Fibroblast of mammary gland (primary cell): ENCODE measurements at places on chromosomes 5 and 9.

- no peak for DNase-seq
Observed at GRCh38 chr9:72733895-72734294, 212.5 kb downstream of the TMC1 start.

DNA sequence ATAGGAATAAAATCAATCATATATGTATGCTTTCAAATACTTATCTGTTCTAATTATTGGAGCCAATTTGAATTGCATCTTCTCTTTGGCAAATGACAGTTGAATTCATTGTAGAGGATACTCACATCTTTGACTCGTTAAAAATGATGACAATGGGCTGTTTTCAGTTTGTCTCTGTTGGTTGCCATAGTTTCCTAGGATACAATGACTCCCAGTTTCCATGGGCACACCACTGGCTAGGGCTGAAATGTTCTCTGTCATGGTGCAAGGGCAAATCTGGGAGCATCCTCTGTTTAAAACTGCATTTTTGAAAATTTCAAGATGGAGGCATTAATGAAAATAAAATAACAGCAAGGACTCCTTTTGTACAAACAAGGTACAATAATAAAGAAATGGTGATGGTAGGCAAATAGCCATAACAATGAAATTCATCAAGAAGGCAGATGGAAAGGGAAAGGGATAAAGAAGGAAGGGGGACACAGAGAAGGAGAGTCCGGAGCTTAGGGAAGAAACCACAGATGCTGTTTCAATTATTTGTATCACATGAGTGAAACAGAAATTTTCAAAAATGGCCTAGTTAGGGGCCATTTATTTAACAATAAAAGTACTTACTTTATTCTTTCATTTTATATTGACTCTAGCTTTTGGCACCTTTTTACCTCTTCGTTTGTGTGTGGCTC, 378.8 kb upstream of the SEMA6A start:
- DNase-seq = no peak

DNA sequence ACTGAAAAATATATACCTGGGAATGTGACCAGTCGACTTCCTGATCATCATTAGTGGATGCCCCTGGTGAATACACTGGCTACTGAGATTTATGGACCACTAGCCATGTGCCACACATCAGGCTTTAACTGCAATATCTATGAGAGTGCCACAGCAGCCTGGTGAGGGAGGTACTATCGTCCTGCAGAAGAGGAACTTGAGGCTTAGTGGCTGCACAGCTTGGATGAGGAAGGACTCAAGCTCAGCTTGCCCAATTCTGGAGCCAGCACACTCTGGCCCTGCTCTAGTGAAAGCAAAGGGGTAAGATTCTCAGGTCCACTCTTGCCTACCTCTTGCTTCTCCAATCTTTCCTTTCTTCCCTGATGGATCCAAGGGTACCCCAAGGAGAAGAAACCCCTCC, 129.3 kb downstream of the ENTREP1 start:
- no peak for DNase-seq

GRCh38 chr9:109182940-109183798, 16.1 kb upstream of the FRRS1L start:
- peak; percentile 24 for DNase-seq

DNA sequence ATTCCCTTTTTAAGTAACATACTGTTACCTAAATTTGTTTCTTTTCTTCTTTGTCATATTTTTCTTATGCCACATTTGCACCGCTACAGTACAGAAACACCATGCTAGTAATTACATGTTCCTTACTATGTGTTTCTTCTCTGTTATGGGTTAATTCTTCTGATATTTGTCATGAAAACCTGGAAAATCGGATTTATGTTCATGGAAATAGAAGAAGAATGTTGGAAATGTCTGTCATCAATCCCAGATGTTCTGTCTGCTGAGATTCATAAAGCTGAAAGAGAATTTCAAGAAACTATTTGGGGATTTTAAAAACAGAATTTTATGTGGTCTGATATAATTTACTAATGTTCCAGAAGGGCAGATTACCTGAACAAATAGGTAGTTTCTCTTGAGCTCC, 305.2 kb upstream of the NREP start:
- DNase-seq = no peak

DNA sequence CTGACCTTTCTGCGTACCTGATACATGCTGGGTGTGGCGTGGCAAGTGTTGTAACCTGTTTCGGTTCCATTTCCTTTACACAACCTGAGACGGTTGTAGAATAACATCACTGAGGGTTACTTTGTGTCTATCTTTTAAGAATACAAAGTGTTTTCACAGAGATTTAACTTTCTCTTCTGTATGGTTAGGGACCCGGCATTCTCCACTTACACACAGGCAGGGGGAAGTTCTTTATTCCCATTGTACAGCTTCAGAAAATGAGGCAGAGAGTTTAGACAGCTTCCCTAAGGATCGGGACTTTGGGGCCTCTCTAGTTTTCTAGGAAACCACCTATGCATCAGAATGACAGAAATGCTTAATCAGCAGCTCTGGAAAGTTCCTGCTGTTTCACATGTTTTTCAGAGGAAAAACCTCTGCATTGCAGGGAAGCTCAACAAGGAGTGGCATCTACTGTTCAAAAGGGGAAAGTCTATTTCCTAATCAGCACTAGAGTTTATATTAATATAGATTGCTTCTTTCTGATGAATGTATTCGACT, 41.3 kb downstream of the CAST start:
- DNase-seq = peak; percentile 29

DNA sequence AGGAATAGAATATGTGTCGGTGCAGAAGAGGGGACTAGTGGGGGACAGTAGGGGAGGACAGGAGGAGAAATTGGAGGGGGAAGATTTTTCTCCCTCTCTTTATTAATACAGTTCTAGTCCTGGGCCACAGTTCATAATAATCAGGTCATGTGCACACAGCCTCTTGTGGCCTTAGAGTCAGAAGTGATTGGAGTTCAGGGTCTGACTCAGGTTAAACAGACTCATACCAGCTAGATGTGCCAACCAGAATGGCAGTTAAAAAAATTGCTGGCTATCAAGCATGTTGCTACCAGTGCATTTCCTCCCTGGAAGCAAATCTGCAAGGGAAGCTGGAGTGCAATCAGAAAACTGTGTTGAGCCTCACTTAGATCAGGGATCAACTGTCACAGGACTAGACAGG, 132.7 kb upstream of the MAP1B start:
- peak; percentile 51 for DNase-seq

- no peak for DNase-seq
Observed at GRCh38 chr5:98217138-98217537, 556.3 kb upstream of the RGMB start.

GRCh38 chr5:96432216-96433065, 607 bp downstream of the PCSK1 start:
- DNase-seq = peak; percentile 49

DNA sequence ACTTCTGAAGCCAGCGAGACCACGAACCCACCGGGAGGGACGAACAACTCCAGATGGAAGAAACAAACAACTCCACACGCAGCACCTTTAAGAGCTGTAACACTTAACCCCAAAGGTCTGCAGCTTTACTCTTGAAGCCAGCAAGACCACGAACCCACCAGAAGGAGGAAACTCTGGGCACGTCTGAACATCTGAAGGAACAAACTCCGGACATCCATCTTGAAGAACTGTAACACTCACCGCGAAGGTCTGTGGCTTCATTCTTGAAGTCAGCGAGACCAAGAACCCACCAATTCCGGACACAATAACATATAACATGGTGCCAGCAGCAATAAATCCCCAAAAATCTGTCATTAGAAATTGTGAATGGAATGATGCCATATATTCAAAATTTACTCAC, 180.9 kb downstream of the TLE1 start:
- no peak for DNase-seq

GRCh38 chr9:130942679-130943078, 3.6 kb upstream of the FIBCD1 start:
- DNase-seq = no peak

- no peak for DNase-seq
Observed at GRCh38 chr9:116422119-116422979, 264.8 kb upstream of the TRIM32 start.

DNA sequence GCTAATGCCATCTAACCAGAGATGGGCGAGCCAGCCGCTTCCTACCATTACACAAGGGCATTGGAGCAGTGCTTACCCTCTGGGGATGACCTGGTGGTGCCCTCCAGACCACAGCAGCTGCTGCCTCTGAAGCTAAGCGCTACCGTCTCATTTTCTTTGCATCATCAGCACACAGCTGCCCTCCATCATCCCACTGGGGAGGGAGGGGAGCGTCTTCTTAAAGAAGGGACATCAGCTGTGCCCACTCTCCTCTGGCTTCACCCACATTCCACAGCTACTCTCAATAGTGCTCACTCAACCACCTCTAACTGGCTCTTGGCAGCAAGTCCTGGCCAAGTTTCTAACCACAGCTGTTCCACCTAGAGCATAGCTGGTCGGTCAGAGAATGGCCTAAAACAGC, 503.4 kb downstream of the NFIB start:
- DNase-seq = no peak

DNA sequence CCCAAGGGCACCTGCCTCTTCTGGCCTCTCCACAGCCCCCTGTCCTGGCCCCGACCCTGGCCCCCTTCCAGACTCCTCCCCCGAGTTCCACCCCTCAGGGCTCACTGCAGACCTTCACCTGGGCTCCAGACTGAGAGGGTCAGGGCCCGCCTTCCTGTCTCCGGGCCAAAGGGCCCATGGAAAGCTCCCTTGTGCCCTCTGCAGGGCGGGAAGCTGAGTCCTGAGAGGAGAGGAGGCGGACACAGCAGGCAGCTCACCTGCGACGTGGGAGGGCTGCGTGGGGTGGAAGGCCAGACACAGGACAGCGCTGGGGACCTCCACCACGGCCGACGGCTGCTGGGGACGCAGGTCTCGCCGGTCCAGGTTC, 20.6 kb downstream of the DYNC2I2 start:
- no peak for DNase-seq

GRCh38 chr5:111628901-111629300, 116.6 kb upstream of the STARD4 start:
- DNase-seq = peak; percentile 55

GRCh38 chr9:109721001-109721400, 59.0 kb upstream of the PALM2AKAP2 start:
- DNase-seq = peak; percentile 41

- DNase-seq = no peak
Observed at GRCh38 chr5:115796656-115797055, 19.8 kb downstream of the CDO1 start.

DNA sequence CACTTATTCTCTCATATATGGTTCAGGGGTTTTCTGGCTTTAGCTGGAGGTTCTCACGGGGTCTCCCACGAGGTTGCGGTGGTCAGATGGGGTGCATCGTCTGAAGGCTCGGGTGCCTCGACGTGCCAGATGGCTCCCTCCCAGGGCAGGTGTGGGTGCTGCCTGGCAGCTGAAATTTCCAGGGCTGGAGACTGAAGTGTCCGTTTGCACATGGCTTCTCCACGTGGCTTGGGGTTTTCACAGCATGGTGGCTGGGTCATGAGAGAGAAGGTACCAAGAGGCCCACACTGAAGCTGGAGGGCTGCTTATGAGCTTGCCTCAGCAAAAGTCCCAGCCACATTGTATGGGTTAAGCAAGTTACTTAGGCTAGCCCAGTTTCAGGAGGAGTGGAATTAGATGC, 218.6 kb downstream of the AGTPBP1 start:
- DNase-seq = no peak

- DNase-seq = peak; percentile 65
Observed at GRCh38 chr5:74767579-74767913, 497 bp downstream of the NSA2 start.

DNA sequence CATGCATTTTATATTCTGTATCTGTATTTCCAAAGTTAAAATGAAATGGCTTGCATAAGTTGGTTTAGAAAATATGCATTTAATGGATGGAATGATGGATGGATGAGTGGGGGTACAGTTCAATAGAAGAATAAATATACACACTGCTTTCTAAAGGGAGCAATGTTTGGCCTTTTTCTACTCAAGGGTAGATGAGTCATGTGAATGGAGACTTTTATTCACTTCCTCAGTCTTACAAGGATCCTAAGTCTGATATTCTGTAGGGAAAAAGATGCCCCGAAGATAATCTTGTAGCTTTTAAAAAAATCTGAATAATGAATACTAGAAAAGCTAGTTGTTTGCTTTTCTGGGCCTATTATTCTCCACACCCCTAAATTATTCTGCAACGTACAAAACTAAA, 2112.1 kb downstream of the MAT2B start:
- DNase-seq = no peak

DNA sequence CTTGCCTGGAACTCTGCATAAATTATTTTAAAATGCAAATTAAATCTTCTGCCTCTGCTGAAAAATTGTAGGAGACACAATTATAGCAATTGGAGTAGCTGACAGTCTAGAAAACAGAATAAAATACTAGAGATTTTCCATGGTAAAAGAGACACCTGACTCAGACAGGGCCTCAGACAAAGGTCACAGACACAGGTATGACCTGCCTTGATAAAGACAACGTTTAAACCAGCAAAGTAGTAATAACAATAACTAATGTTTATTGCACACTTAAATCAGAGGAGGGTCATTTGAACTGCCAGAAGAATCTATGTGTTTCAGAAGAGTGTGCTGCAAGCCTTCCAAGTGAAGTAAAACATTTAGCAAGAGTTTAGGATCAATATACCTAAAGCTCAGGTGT, 3.9 kb downstream of the SOWAHA start:
- no peak for DNase-seq

DNA sequence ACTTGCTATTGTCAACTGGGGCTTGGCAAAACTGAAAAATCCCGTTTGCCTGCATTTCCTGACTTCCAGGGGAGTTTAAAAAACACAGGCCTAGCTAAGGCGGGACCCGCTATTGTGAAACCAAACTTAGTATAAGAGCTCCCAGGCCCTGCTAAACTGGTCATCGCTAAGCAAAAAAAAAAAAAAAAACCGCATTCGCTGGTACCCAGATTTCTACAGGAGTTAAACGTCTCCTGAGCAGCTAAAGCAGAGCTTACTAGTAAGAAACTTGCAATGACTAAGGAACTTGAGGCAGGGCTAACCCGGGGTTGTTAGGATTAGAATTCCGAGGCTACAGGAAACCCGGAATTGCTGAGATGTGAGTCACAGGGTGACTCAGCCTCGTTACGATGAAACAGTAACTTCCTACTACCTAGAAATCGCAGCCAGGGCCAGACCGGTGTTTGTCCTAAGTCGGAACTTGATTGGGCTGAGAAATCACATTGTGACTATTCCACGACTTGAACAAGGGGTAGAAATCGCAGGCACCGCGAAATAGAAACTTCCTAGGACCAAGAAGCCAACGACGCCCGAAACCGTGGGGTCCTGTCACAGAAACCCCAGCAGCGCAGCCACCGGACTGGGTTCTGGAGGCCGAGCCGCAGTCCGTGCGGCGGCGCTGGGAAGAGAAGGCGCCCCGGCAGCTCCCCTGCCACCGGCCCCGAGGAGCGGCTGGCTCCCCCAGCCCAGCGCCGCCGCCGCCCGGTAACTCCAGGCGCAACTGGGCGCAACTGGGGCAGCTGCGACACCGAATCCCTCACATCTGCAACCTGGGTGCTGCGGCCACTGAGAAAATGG, 89.4 kb downstream of the ANXA2R start:
- DNase-seq = peak; percentile 100

- DNase-seq = no peak
Observed at GRCh38 chr5:143732402-143732801, 79.6 kb upstream of the HMHB1 start.

DNA sequence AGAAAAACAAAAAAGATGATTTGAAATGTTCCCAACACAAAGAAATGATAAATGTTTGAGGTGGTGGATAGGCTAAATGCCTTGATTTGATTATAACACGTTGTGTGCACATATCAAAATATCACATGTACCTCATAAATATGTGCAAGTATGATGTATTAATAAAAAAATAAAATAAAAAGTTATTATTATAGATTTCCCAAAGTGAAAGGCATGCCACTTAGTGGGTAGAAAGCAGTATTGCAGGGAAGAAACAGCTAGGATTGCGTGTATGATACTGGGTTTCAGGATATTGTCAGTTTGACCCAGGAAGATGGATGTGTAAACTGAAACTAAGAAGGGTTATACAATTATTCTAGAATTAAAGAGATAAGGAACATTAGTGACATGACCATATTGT, 3.6 kb upstream of the TMEM38B start:
- no peak for DNase-seq
